ENCODE measurements at places on chromosomes 6 and 20.

DNA sequence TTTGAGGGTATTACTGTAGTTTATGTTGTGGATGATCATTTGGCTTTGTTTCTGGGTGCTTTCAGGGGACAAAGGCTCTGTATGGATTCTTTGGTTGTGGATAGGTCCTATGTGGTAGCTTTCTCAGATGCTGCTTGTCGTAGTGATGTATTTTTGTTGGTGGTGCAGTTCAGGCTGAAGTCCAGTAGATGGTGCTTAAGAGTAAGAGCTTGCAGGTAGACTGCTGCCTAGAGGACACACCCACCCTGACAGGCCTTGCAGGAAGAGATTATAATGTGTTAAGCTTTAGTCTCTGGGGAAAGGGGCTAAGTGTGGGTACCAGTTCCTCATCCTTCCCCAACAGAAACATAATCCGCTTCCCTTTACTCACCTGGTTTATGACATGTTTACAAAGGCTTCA is 62.6 kb upstream of the ADGRB3 start:
- no peak for DNase-seq

DNA sequence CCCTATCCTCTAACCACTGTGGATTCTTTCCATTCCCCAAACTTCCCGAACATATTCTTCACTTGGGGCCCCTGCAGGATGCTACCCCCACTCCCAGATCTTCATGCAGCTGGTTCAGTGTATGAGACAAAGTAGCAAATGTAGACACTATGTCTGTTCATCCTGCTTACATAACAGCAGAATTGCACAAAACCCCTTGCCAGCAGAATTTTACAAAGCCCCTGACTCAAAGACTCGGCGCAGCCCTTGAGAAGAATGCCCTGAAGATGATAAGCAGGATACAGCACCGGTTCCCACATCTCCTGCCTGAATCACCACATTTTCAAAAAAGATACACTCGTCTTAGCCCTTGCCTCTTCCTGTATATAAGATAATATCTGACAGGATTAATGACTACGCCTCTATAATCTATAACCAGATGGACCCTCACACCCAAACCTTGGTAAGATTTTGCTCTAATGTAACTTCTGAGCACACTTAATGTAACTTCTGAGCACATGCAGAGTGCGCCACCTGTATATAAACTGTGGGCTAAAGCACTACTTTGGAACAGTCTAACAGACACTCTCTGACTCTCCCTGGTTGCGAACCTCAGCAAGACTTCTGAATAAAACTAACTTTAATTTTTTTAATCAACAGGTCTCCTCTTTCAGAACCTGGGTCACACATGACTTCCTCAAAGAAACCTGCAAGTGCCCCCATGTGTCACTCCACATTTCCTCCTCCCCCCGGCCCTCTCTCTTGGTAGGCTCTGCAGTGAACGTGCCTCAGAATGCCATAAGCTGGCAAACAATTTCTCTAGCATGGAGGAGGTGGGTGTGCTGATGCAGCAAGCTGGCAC is 28.7 kb downstream of the RALGAPA2 start:
- no peak for DNase-seq

DNA sequence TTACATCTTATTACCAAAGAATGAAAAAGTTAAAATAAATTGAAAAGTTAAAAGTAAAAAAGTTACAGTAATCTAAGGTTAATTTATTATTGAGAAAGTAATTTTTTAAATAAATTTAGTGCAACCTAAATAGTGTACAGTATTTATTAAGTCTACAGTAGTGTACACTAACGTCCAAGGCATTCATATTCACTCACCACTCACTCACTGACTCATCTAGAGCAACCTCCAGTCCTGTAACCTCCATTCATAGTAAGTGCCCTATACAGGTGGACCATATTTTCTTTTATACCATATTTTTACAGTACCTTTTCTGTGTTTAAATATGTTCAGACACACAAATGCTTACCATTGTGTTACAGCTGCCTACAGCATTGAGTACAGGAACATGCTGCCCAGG is 624.7 kb upstream of the NOX3 start:
- no peak for DNase-seq

- DNase-seq = no peak
These were observed 12.1 kb upstream of the SRC start for GRCh38 chr20:37333848-37334318.

DNA sequence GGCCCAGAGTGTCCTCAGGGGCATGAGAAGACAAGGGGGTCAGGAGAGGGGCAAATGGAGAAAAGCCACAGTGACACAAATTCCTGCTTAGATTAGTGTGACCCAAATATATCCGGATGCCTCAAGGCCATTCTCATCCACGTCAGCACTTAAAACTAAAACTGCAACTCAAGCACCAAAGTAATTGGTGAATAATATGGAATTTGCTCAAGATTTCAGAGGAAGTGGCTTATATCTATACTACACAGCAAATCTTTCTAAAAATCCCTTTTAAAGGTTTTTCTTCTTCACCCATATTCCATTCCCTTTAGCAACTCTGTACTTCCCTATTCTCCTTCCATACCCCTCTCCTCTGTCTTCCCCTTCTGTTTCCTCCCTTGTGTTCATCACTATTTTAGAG is 15.2 kb downstream of the DEF6 start:
- DNase-seq = no peak

DNA sequence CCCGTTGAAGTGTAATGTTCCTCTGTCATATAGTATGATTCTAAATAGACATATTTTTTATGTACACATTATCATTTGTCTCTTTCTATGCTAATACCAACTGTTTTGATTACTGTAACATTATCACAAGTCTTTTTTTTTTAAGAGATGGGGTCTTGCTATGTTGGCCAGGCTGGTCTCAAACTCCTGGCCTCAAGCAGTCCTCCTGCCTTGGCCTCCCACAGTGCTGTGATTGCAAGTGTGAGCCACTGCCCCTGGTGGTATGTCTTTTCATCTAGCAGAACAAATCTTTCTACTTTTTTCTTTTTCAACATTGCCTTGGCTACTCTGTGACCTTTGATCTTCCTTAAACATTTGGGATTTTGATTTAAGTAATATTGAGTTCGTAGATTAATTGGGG is 57.7 kb downstream of the SLX4IP start:
- no peak for DNase-seq

DNA sequence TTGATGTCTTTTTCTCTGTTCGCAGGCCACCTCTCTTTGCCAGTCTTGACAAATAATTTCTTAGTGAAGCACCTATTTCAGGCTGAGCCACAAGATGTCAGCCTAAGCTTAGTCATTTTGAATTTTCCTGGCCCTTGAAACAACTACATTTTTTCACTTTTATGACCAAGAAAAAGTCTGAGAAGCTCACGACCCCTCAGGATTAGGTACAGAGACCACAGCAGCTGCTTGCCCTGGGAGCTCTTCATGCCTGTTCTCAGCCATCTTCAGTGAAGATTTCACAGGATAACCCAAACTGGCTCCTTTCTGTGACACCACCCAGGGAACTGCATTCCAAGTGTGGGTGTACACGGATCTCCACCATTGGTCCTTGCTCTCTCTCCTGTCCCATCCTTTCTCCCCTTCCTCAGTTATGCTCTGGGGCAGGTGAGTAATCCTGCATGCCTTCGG is 38.4 kb upstream of the SPTLC3 start:
- no peak for DNase-seq

DNA sequence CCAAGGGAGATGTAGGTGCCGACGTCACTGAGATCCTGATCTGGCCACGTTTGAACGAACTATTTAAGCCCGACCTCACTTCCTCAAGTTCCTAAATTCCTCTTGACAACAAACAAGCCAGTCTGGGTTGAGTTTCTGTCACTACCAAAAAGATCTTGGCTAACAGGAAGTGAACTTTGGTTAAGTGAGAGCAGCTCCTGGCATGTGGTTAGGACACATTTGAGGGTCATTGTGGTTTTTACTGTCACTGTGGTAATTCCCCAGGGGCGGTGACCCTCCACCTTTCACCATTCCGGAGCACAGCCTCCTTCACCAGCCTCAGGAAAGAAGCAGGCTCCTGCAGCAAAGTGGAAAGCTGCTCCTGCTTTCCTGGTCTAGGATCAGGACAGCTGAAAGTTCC is 43.1 kb upstream of the ZNF831 start:
- DNase-seq = no peak

- DNase-seq = no peak
These were observed 345.9 kb downstream of the TAF4 start for GRCh38 chr20:61719691-61720347.

GRCh38 chr6:130034378-130035146 is 16.2 kb downstream of the L3MBTL3 start:
- DNase-seq = no peak

DNA sequence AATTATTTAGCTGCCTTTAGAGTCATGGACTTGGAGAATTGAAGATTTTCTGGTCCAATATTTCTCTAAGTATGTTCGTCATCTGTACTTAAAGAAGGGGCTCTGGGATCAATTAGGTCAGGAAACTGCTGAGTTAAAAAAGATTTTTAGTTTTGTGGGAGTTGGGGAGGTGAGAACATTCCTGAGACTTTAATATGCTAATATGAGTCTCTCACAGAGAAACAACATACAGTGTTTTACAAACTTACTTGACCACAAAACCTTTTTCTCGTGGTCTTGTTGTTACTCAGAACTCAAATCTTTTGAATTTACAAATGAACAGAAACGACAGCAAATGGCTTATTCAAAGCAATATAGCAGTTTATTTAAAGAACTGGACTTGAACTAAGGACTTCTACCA is 67.9 kb downstream of the LIN28B start:
- no peak for DNase-seq
